T-helper 9 cell (primary cell): ENCODE measurements at places on chromosomes 12 and 14.

DNA sequence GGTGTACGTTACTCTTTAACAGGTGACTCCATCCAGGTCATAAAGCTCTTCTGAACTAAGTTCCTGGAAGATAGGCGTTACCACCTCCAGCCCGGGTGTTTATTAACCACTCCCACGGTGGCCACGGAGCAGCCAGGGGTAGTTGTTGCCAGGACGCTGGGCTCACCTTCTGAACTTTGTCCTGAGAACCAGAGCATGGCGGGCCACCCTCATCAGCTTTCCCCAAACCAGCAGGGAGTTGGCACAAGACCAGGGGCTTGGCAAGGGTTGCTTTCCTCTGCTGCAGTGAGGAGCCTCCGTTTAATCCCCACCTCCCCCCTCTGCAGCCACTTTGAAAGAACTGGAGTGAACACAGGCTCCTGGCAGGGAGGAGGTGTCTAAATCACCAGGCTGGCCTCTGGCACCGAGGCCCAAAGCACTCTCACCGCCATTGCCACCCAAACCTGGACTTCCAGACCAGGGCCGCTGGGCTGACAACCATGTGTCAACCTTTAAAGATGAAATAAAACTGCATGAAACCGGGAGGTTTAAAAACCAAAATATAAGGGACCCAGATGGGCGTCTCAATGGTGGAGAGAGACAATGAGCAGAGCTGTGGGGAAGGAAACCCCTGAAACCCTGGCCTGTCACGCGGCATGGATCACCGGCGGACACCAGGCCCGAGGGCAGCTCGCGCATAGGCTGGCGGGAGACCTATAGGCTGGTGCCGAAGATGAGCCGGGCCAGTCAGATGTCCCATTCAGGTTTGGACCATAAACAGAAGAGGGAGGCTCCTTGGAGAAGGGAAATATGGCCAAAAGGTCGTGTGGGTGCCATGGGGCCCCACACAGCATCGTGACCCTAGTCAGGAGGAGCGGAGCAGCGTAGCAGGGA, 30.9 kb upstream of the TDRD9 start:
- no peak for DNase-seq

- DNase-seq: no peak
Measured at GRCh38 chr14:22699801-22700564, 55.8 kb upstream of the OR6J1 start.

DNA sequence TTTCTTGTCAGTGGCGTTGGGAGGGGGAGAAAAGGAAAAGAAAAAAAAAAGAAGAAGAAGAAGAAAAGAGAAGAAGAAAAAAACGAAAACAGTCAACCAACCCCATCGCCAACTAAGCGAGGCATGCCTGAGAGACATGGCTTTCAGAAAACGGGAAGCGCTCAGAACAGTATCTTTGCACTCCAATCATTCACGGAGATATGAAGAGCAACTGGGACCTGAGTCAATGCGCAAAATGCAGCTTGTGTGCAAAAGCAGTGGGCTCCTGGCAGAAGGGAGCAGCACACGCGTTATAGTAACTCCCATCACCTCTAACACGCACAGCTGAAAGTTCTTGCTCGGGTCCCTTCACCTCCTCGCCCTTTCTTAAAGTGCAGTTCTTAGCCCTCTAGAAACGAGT, 1.9 kb downstream of the ASCL1 start:
- DNase-seq: no peak

GRCh38 chr12:121202407-121203355, 7.2 kb upstream of the P2RX4 start:
- DNase-seq: no peak
